A549 (cell line): ENCODE measurements at places on chromosomes 7 and 10. TPM values are rescaled to one million over a fixed set of nuclear protein-coding genes. Genes with fewer than 3 reads are reported as not detected.

DRGX gene
- not detected in 3 replicates for polyA plus RNA-seq

TRPV5 gene
- polyA plus RNA-seq: not detected in 3 replicates

OR2A1 gene
- polyA plus RNA-seq: not detected in 3 replicates

- no peak for DNase-seq
Observed at GRCh38 chr10:35578618-35578956, 26.6 kb upstream of the GJD4 start.

DNA sequence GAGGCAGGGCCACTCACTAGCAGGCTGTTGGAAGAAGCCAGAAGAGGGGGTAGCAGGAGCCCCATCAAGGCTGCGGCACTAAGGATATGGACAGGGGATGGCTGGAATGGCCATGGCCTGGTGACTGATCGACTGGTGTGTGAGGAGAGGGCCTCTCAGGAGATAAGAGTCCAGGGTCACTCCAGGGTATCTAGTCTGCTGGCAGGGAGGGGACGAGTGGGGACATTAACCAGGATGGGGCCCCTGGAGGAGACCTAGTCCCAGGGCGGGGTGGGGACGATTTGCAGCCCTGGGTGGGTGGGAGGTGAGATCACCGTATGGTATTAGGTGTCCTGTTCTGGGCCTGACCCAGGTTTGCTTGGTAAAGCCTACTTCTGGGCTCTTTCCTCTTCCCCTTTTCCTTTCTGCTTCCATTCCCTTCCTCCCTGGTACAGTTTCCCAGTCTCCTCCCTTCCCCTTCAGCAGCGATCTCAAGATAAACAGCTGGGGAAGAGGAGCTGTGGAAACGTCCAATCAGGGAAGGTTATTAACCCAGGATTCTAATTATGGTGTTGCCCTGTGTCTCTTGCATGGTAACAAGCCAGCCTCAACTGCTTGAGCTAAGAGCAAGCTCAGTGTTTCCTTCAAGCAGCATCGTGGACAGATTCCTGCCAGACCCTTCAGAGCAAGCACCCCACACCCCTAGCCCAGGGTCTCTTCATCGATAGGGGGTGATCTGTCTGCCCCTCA, 233.2 kb downstream of the RPS24 start:
- no peak for DNase-seq

- DNase-seq: no peak
Observed at GRCh38 chr7:2738766-2739549, 51.0 kb downstream of the AMZ1 start.

- no peak for DNase-seq
Observed at GRCh38 chr10:21985541-21985940, 18.0 kb downstream of the DNAJC1 start.
